Fibroblast of skin of abdomen (primary cell): ENCODE measurements at places on chromosomes 1 and 21.

GRCh38 chr1:9289711-9290485 is 2.8 kb upstream of the SPSB1 start:
- peak; percentile 94 for DNase-seq

- DNase-seq = no peak
These were observed 7.6 kb upstream of the PLEKHO1 start for GRCh38 chr1:150142083-150142482.

DNA sequence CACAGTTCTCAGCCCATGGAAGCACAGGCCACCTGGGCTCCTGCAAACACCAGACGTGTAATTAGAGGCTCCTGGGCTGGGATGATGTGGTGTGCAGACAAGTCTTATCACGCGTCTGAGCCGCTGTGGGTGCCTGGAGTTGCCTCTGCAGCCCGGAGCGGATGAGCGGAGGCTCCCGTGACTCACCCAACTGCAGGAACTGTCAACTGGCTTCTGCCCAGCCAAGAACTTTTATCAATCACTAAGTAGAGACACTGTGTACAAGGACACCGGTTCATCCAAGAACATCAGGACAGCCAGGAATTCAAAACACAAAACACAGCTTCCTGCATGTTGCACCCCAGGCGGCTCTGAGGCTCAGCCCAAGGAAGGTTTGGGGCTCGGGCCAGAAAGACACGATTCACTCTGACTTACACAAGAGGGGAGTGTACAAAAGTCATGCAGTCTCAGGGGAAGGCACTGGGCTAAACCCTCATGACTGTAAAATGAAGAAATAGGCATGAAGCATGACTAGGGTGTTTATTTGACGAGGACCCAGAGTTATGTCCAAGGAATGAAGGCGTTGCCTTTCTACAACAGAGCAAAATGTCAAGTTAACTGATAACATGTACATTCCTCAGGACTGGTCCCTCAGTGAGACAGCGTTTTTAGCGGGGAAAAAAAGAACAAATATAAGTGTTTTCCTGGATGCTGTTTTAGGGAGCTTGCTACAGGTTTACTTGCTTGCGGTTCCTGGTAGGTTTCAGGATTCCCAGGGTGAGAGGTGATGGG is 21.1 kb downstream of the ERRFI1 start:
- peak; percentile 91 for DNase-seq

DNA sequence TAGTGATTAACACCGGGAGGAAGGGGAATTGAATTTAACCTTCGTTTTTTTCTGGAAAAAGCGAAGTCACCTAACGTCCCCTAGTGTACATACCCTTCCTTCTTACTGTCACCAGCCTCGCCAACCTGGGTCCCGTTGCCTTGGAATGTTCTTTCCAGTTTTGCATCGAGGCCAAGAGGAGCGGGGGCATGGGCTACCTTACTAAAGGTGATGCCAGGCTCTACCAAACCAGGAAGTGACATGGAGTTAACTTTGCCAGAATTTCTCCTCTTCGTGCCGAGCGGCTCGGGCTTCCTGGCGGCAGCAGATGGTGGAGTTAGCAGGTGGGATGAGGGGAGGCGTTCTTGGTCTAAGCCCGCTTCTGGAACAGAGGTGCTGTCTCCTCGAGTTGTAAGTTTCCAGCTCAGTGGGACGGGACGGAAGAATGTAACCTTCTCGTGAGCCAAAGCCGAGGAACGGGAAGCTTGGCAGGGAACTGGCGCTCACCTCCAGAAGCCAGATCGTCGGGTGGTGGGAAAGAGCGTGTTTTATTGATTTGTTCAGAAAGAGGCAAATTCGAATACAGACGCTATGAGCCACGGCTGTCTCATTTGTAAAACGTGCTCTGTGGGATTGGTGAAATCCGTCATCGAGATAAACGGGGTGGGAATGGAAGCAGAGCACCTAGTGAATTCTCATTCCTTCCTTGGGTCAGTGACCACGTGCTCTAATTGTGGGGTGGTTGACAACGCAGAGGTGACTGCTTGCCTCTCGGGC is 486 bp downstream of the NIPAL3 start:
- peak; percentile 10 for DNase-seq

GRCh38 chr21:43211760-43212115 is 42.9 kb downstream of the CRYAA start:
- DNase-seq = no peak

GRCh38 chr1:229344937-229345684 is 2.3 kb upstream of the CCSAP start:
- DNase-seq = peak; percentile 43

DNA sequence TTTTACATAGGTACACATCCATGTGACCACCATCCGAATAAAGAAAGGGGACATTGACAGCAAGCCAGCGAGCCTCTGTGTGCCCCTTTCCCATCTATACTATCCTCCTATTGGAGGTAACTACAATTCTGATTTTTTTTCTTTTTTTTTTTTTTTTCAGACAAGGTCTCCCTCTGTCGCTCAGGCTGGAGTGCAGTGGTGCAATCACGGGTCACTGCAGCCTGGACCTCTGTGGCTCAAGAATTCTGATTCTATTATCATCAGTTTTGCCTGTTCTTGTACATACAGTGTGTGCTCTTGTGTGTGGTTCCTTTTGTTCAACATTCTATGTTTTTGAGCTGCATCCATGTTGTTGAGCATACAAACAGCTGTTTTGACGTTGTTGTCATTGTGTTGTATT is 56.0 kb upstream of the SRSF10 start:
- DNase-seq = no peak

- DNase-seq = no peak
These were observed 34.2 kb upstream of the ATP5PO start for GRCh38 chr21:33949516-33950430.

DNA sequence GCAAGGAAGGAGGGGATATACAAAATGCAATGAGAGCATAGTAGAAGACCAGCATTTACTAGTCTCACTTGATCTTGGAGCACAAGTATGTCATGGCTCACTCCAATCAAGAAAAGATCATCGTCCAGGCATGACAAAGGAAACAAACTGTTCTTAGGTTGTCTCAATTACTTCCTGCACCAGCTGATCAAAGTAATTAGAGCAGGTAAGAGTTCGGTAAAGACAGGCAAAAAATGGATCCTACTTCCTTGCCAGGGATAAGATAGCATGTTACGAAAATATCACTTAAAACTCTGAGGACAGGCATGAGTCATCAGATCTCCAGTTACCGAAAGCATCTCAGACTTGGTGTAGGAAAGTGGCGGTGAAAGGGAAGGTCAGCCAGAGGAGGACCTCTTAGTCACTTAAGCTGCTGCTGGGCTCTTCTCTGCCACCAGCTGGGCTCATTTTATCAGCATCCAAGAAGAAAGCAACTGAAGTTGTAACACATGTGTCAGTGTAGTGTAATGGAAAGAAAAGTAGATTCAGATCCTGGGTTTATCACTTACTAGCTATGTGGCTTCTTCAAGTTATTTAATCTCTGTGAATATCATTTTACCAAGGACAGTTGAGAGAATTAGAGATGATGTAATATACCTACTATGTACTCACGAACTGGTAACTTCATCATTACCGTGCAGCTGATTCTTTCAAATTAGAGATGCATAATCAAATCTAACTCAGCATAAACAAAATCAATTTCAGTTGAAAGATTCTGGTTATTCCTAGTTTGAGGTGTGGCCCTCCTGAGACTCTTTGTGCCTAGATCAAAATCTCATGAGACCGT is 46.8 kb downstream of the XCL1 start:
- DNase-seq = peak; percentile 56

DNA sequence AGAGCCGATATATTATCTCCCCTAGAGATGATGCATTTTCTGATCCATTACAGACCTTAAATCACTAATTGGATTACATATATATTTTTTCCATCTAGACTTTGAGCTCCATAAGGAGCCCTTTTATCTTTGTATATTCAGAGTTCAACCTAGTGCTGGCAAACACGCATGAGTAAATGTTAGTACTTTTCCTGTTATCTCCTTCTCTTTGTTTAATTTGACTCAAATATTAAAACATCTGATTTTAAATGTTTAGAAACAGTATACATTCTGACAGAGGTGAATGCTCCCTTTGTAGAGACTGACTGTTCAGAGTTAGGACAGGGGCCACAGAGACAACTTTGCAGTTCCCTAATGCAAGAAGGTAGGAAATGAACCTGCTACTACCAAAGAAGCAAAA is 37.1 kb downstream of the EIF2B3 start:
- no peak for DNase-seq

DNA sequence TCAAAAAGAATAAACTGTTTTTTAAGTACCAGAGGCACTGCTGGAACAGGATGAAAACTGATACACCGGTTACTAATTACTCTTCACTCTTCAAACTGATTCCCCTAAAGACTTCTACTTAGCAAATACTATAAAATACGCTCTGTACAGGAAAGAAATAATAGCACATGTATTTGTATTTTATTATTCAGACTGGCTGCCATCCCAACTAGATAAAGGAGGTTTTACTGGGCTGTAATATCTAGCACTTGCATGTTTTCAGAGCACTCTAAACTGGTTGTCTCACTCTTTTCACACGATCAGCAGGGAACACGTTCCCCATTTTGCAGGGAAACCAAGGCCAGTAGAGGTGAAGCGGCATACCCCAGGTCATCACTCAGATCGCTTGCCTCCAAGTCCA is 9.2 kb downstream of the SMIM12 start:
- DNase-seq = no peak

DNA sequence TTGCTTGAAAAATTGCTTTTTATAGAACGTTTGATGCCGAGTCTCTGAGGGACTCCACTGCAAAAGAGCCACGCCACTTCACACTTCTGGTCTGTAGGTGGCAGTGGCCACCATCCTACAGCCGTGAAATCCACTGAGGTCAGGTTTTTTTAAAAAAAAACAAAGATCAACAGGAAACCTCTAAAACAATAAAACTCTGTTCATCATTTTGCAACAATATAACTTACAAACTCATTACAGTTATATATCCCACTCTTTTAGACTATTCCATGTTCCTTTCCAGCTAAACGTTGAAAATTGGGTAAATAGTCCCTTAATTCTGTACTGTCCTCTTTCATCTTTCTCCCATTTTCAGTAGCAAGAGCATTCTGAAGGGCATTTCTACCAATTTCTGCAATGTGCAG is 64.6 kb upstream of the FMN2 start:
- DNase-seq = peak; percentile 60

DNA sequence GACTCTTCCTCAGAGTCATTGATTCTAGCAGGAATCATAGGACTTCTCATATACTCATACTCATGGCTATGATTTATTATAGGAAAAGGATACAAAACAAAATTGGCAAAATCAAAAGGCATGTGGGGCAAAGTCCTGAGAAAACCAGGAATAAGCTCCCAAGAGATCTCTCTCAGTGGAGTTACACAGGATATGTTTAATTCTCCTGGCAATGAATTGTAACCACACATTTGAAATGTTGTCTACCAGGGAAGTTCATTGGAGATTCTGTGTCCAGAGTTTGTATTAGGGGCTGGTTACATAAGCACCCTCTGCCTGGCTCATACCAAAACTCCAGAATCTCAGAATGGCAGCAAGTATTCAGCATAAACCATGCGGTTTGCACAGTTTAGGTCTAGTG is 63.9 kb downstream of the ADAMTS1 start:
- DNase-seq = no peak

DNA sequence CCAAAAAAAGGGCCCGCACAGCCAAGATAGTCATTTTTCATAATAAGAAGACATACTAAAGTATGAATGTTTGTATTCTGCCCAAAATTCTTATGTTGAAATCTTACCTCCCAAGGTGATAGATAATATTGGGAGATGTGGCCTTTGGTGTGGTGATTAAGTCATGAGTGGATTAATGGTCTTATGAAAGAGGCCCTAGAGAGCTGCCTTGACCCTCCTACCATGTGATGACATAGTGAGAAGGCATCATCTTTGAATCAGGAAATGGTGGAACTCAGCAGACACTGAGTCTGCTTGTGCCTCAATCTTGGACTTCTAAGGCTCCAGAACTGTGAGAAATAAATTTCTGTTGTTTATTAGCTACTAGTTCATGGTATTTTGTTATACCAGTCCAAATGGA is 11.8 kb upstream of the RNPC3 start:
- peak; percentile 25 for DNase-seq

DNA sequence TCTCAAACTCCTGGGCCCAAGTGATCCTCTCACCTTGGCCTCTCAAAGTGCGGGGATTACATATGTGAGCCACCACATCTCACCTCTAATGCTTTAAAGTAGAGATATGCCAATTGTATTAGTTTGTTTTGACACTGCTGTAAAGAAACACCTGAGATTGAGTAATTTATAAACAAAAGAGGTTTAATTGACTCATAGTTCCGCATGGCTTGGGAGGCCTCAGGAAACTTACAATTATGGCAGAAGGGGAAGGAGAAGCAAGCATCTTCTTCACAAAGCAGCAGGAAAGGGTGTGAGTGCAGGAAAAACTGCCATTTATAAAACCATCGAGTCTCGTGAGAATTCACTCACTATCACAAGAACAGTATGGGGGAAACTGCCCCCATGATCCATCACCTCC is 3.5 kb upstream of the MYCL start:
- DNase-seq = no peak

GRCh38 chr1:39076127-39076798 is 50.1 kb downstream of the NDUFS5 start:
- DNase-seq = peak; percentile 44

DNA sequence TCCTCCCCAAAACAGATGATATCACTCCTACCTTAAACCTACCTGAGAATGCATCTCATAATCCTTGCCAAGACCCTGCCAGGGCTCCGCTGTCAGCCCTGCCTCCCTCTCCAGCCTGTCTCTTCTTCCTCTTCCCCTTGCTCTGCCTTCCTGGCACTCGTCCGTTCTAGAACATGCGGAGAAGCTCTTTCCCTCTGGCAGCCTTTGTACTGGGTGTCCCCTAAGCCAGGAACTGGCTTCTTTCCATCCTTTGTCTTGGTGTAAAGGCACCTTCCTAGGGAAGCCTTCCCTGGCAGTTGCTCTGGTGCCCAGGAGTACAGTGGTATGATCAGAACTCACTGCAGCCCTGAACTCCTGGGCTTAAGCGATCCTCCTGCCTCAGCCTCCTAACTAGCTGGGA is 36.1 kb downstream of the CTNNBIP1 start:
- no peak for DNase-seq

GRCh38 chr1:62590255-62590969 is 6.9 kb upstream of the ANGPTL3 start:
- peak; percentile 17 for DNase-seq

DNA sequence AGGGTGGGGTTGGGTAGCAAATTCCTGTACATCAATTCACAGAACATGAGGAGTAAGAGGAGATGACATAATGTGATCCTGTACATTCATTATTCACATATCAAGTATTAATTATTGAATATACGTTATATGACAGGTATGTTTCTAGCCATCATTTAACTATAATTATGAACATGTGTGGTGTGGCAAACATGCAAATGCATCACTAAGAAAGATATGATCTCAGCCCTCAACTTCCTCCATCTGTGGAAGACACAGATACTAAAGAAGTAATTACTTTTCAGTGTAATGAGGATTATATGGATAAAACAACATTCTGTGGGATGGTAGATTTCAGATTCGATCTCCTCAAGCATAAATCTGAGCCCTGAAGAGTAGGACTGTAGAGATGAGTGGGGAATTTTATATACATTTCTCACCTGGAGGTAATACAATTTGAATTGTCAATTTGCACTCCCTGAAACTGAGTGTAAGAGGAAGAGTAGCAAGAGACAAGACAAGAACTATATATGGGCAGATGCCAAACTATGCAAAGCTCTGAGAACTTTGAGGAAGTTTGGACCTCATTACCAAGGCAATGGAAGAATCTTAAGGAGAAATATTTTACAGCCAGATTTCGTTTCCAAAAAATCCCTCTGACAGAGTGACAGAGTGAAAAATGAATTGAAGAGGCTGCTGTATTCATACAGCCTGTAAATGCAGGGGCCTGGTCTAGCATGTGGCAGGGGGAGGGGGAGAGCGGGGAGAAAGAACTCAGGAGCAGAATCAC is 275.5 kb downstream of the TPR start:
- DNase-seq = peak; percentile 53
